Activated T-helper 17 cell treated with anti-CD3 and anti-CD28 coated beads, Interleukin-2, amount 50 U/mL, for 72 hours (primary cell): ENCODE measurements at places on chromosomes 12 and 14. TPM values are rescaled to one million over a fixed set of nuclear protein-coding genes. Genes with fewer than 3 reads are reported as not detected.

GRCh38 chr12:113758165-113758924, 207.8 kb downstream of the RBM19 start:
- no peaks in the 10 kb centered on the region for H3K36me3 ChIP-seq
- no peak overlapping the region for H3K27ac ChIP-seq
- H3K4me1 ChIP-seq = no peaks in the 10 kb centered on the region
- no peak for ATAC-seq
- H3K4me3 ChIP-seq = no peak overlapping the region

DNA sequence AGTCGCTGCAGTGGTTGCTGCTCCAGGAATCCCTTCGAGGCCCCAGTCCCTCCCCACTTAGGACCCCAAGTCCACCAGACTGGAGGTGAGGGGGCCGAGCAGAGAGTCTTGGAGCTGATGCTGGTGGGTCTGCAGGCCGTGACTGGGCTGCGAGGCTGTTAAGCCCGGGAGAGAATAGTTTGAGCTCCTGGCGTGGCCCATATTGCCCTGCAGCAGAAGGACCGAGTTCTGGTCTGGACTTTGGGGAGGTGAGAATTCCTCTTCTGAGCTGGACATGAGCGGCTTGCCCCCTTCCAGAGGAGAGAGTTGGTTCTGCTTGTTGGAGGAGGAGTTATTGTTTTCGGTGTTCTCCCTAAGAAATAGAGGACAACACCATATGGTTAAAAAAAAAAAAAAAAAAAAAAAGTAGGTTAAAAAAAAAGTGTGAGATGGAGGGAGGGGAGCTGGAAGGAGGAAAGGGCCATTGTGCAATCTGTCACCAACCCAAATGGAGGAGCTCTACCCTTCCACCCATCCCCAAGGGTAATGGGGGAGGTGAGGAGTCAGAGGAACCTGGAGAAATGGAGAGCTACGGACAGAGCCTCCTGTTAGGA, 3.0 kb downstream of the SIX1 start:
- no peak overlapping the region for H3K4me3 ChIP-seq
- peaks cover 70% of the 10 kb centered on the region for H3K27me3 ChIP-seq
- H3K36me3 ChIP-seq = no peaks in the 10 kb centered on the region
- no peak overlapping the region for H3K27ac ChIP-seq
- peaks cover 5% of the 10 kb centered on the region for H3K4me1 ChIP-seq
- ATAC-seq = no peak

DNA sequence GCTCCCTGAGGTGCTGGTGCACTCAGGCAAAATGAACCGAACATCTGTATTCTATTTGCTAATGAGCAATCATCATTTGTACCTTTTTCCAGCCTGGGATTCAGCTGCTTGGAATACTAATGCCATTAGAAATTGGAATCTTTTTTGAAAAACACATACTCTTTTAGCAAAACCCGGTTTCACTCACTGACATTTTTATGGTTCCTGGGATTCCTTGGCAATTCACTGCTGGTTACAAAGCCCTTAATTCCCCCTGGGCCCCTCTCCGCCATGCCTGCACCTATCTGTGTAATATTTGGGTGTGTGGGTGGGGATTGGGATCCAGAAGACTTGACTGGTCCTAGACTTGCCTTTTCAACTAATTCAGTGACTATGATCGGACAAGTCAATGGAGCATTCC, 199.1 kb downstream of the FOXN3 start:
- no peaks in the 10 kb centered on the region for H3K27me3 ChIP-seq
- no peak overlapping the region for H3K4me3 ChIP-seq
- no peak for ATAC-seq
- no peak overlapping the region for H3K27ac ChIP-seq

DNA sequence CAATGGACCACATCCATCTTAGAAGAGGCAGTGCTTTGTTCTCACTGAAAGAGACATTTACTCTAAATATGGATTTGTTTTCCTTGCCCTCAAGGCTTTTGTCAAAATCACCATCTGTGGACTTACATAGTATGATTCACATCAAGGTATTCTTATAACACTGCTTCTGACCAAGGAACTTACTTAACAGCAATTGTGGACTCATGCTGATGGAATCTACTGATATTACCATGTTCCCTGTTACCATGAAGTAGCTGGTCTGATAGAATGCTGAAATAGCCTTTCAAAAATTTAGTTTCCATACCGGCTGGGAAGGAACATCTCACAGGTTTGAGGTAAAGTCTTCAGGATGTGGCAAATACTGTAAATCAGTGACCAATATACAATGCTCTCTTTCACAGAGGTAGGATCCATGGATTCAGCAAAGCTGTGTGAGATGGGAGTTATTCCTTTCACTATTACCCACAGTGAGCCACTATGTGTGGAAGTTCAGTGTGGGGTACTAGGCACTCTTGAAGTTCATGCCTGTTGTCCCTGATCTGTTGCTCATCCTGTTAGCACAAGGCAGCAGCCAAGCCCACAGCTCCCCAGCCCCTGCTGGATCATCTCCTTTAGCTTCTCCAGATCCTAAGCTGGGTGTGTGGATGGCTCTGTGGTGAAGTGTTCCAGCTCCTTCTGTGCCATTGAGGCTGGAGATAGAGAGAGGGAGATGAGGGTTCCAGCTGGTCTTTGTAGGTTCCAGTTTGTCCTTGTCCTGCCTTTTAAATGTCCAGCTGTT, 126.4 kb downstream of the ATP23 start:
- H3K4me1 ChIP-seq = no peaks in the 10 kb centered on the region
- no peak overlapping the region for H3K27ac ChIP-seq

DNA sequence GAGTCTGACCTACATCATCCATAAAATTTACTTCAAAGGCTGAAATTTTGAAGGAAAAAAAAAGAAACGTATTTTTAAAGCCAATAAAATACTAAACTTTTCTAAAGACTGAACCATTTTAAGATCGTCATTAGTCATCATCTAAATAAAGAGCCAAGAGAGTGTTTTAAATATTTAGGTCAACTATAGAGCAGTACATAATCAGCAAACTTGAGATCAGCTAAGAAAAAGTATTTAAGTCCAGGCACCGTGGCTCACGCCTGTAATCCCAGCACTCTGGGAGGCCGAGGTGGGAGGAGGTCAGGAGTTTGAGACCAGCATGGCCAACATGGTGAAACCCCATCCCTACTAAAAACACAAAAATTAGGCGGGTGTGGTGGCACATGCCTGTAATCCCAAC, 35.5 kb downstream of the HECTD1 start:
- H3K4me3 ChIP-seq = no peak overlapping the region
- H3K27ac ChIP-seq = no peak overlapping the region
- no peak for ATAC-seq
- H3K27me3 ChIP-seq = no peaks in the 10 kb centered on the region
- H3K4me1 ChIP-seq = no peaks in the 10 kb centered on the region
- H3K36me3 ChIP-seq = peaks cover 95% of the 10 kb centered on the region

- no peaks in the 10 kb centered on the region for H3K4me1 ChIP-seq
- H3K27ac ChIP-seq = no peak overlapping the region
- H3K36me3 ChIP-seq = no peaks in the 10 kb centered on the region
These were observed 180.2 kb downstream of the TMTC2 start for GRCh38 chr12:82866946-82867345.

DNA sequence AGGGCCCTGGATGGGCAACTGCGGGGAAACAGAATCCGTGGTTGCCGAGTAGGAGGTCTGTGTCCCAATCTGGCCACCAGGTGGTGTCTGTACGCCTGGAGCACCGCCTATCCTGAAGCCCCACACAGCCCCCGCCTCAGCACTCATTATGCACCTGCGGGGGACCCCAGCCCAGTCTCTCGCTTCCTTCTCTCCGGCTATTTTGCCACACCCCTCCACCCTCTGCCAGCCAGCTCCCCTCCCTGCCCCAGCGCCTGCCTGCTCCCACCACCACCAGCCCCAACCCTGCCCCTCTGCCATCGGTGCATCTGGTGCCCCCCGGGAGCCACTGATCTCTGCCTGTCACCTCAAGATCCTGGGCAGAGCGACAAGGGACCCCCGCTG, 2.2 kb upstream of the NXPH4 start:
- peak overlapping the region; percentile 27 for H3K4me3 ChIP-seq
- peak; percentile 50 for ATAC-seq
- peaks cover 6% of the 10 kb centered on the region for H3K36me3 ChIP-seq
- no peak overlapping the region for H3K27ac ChIP-seq
- H3K4me1 ChIP-seq = peaks cover 28% of the 10 kb centered on the region

GRCh38 chr12:106956048-106956578, 406 bp downstream of the TMEM263 start:
- peaks cover 46% of the 10 kb centered on the region for H3K36me3 ChIP-seq
- H3K4me1 ChIP-seq = peaks cover 13% of the 10 kb centered on the region
- H3K27me3 ChIP-seq = no peaks in the 10 kb centered on the region

DNA sequence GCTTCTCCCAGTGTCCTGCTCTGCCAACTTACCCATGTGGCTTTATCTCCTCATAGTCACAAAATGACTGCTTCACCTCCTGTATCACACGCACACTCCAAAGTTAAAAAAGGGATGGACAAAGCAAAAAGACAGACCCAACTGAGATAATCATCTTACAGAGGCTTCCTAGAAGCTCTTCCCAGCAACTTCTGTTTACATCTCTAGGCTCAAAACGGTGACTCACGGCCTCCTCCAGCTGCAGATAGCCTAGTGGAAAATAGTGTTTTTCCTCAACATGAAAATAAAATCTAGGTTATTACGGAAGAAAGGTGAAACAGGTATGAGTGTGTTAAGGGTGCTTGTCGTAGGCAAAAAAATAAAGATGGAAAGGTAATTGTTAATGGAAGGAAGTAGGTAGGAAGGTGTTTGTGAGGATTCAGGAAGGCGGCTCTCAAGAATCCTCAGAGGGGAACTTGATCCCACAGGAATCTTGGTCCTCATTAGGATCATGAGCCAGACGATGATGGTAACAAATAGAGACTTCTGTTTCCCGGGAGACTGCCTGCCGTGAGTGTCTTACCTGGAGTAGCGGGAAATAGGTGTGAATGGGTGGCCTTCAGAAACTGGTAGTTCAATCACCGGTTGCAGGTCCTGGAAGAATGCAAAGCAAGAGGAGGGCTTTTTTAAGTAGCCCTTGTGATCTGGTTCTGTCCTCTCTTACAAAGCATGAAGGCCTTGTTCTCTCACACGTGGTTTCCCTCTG, 487.5 kb upstream of the TMEM132C start:
- no peak for ATAC-seq
- no peaks in the 10 kb centered on the region for H3K27me3 ChIP-seq
- no peaks in the 10 kb centered on the region for H3K4me1 ChIP-seq
- H3K27ac ChIP-seq = no peak overlapping the region

DNA sequence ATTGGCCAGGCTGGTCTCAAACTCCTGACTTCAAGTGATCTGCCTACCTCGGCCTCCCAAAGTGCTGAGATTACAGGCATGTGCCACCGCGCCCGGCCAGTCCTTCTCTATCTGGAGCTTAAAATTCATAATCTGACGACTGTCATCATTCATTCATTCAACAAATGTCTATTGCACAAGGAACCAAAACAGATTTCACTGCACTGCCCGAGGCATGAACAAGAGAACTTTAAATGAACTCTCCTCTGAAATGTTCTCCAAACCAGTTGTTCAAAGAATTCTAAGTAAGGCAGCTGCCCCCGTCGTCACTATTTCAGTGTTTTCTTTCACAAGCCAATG, 44.8 kb upstream of the METAP2 start:
- peaks cover 4% of the 10 kb centered on the region for H3K27me3 ChIP-seq
- H3K36me3 ChIP-seq = no peaks in the 10 kb centered on the region
- H3K4me3 ChIP-seq = peak overlapping the region; percentile 54
- H3K4me1 ChIP-seq = peaks cover 6% of the 10 kb centered on the region
- H3K27ac ChIP-seq = peak overlapping the region; percentile 78
- no peak for ATAC-seq

DNA sequence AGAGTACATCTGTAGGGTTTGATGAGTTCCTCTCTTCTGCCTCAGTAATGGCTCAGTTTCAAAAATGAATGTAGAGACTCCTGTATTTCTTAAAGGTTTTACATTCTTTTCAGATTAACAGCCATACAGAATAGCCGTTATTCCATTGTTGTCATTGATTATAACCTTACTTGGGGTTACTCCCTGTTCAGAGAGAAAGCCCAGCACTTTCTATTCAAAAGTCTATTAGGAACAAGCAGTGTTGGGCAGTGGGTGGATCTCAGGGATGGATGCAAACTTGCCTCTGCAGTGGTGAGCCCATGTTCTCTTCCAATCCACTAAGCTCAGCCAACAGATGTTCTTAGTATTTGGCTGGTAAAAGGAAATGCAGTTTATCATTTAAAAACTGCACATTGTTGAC, 342.6 kb upstream of the E2F7 start:
- ATAC-seq = no peak
- H3K27me3 ChIP-seq = no peaks in the 10 kb centered on the region
- H3K4me3 ChIP-seq = no peak overlapping the region
- no peaks in the 10 kb centered on the region for H3K36me3 ChIP-seq
- H3K4me1 ChIP-seq = no peaks in the 10 kb centered on the region
- H3K27ac ChIP-seq = no peak overlapping the region

Gene NOC4L
- total RNA-seq = 17.0 TPM

Gene KCNH3
- total RNA-seq = 1.1 TPM

Gene MFAP5
- not detected for total RNA-seq
